ENCODE measurements at places on chromosomes 13 and 19. TPM values are rescaled to one million over a fixed set of nuclear protein-coding genes. Genes with fewer than 3 reads are reported as not detected.

AMER2 gene
- 1.4 TPM for total RNA-seq

CGB5 gene
- not detected for total RNA-seq

PSG1 gene
- not detected for total RNA-seq

INSL3 gene
- total RNA-seq, result not detected

GRCh38 chr13:82092312-82092711, 1751.4 kb upstream of the SPRY2 start:
- H3K4me1 ChIP-seq, result no peaks in the 10 kb centered on the region
- DNase-seq, result no peak
- H3K36me3 ChIP-seq, result no peaks in the 10 kb centered on the region
- H3K4me3 ChIP-seq, result no peak overlapping the region

- H3K27me3 ChIP-seq, result peaks cover 84% of the 10 kb centered on the region
- no peak overlapping the region for H3K27ac ChIP-seq
- H3K4me1 ChIP-seq, result peaks cover 73% of the 10 kb centered on the region
Measured at GRCh38 chr19:10292206-10292788, 2.5 kb downstream of the ICAM5 start.
